RWPE1 (cell line): ENCODE measurements at places on chromosomes 1 and 21.

- DNase-seq, result no peak
These were observed 24.0 kb downstream of the CDK18 start for GRCh38 chr1:205528446-205528886.

DNA sequence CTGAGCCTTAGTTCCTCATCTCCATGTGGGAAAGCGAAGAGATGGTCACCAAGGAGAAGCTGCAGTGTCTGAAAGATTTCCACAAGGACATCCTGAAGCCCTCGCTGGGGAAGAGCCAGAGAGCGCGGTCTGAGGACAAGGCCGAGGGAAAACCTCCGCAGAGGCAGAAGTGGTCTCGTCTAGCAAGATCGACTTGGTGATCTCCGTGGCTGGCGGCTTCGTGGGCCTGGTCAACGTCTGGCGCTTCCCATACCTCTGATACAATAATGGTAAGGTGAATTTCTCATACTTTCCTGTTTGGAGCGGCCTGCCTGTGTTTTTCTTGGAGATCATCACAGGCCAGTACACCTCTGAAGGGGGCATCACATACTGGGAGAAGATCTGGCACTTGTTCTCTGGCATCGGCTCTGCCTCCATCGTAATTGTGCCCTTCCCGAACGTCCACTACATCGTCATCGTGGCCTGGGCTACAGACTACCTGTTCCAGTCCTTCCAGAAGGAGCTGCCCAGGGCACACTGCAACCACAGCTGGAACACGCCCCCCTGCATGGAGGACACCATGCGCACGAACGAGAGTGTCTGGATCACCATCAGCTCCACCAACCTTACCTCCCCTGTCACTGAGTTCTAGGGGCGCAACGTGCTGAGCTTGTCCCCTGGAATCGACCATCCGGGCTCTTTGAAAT is 841.1 kb upstream of the TMPRSS15 start:
- DNase-seq, result no peak

DNA sequence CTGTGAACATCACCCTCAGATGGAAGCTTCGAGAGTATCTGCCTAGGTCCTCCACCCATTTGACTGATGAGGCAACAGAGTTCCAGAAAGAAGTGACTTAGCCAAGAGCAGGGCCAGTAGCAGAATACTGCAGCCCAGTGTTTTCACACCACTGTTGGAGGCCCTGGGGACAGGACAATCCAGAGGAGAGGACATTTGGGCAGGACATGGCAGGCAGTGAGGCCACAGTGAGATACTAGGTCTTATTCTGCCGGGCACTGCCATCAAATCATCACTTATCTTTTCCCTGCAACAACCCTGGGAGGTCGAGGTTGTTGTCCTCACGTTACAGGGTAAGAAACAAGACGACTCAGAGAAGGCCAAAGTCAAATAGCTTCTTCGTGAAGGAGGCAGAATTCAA is 5.5 kb upstream of the FOXO6 start:
- DNase-seq, result no peak

DNA sequence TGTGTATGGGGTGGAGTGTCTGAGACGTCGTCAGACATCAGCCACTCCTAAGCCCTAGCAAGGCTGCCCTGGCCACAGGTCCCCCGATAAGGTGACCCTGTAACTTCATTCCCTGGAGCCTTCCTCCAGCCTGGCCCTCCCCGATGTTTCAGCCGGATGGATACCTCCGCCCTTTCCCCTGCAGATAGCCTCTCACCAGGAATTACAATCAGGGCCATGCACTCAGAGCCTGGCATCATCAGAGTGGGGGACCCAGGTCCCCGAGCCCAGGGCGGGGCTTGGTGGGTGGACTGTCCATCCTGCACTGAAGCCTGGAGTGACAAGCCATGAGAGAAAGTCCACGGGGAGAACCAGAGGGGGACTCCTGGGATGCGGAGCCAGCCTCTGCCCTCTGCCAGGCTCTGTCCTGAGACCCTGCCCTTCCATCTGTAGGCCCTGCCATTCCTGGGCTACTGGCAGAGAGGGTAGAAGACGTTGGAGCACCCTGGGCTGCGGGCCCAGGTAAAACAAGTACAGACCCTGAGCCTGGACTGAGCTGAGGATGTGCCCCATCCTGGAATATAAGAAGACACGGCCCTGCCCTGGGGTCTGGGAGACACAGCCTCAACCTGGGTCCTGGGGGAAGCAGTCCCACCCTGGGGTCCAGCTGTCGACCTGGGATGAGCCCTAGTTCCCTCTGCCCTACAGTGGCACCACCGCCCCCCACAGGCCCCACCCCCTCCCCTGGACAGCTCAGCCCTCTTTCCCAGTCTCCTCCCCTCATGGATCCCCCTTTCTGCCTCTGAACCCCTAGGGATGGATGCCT is 16.8 kb upstream of the ARF1 start:
- DNase-seq, result no peak

- no peak for DNase-seq
These were observed 451.0 kb upstream of the RGS18 start for GRCh38 chr1:191707288-191707687.

GRCh38 chr1:114669562-114670082 is at the start of gene DENND2C:
TSS of gene DENND2C (minus strand) at chr1:114670049. CDS start at chr1:114625984, 44,065 bp downstream.
- DNase-seq, result no peak

DNA sequence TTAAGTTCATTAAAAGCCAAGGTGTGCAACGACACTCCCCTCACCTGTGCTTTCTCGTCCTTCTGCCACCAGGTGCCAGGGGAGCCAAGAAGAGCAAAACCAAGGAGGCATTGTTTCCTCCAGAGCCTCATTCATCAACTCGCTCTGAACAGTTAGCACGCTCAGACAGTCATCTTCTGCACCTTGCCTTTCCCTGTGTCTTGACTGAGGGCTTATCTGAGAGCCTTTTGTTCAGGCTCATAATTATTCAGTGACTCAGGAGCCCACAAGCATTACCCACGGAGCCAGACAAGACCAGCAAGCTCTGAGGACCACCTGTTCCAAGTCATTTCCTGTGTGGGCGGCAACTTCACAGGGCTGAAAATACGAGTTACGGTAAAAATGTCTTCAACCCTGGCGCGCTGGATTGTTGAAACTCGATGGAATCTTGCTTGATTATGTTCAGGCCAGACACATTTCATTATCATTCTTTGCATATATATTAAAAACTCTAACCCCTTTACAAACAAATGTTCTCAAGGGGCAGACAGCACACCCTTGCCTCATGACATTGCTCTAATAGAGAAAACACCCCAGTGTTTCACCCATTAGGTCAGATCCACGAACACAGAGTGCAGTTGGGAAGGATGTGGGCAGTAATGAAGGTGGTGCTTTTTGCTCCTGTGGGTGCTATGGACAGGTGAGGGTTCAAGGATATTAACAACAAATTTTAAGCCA is 89.7 kb upstream of the RUNX1 start:
- peak; percentile 84 for DNase-seq

- DNase-seq, result no peak
These were observed 354.6 kb downstream of the ZNF326 start for GRCh38 chr1:90349510-90349909.

DNA sequence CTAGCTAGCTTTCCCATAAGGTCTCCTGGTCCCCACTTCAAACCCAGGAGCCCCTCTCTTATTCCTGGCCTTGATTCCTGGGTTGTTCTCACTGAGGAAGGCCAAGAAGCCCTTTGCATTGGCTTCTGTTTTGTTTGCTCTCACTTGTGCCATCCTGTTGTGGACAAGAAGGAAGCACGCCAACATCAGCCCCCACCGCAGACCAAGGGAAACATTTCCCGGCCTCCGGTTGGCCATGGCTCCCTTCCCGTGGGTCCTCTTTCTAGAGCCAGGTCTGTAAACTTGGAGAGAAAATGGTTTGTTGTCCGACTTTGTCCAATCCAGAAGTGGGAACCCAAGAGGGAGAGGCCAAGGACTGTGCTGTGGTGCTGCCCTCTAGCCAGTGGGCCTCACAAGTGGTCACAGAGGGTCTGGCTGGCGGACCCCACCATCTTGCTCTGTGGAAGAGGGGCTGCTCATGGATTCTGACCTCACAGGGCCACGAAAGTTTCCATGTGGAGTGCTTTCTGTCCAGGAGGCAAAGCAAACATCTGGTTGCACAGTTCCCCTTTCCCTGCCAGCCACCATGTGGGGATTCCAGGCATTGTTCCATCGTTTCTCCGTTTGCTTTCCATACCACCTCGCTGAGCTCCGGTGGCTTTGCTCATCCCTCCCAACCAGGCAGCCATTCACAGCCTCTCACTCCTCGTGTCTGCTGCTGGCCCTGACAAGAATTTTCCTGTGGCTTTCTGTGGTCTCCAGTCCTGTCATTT is 18.9 kb upstream of the TENT5C start:
- no peak for DNase-seq

DNA sequence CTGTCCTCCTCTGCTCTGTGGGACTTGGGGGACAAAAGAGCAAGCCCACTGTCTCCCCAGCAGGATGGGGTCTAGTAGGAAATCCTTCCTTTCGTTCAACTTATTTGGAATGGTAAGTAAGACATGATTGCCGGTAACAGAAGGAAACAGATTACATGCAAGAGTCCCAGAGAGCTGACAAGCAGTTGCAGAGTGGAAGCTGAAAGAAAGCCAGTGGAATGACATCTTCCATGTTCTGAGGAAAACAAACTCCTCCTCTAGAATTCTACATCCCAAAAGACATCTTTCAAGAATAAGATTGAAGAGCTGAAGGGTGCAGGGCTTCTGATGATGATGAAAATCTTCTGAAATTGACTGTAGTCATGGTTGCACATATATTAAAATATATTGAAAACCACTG is 619.4 kb downstream of the KIF26B start:
- DNase-seq, result no peak
